ENCODE measurements at places on chromosomes 13 and 19. TPM values are rescaled to one million over a fixed set of nuclear protein-coding genes. Genes with fewer than 3 reads are reported as not detected.

Gene C19orf38
- 0.44 TPM for total RNA-seq

DNA sequence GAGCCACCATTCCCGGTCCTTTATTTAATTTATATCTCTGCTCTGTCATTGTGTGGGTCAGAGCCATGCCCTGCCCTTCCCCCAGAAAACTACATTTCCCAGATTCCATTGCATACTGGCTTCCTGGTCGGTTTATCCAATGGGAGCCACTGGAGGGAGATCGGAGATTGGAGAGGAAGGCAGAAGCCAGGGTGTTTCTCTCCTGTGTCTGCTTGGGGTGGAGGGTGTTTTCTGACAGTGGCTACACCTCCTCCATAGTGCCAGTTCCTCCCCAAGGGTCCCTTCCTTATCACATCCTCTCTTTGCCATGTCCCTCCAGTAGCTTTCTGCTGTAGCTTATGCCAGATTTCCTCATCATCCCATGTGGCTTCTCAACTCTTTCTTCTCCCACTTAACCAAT is 19.0 kb downstream of the OLFM2 start:
- peaks cover 4% of the 10 kb centered on the region for H3K27me3 ChIP-seq
- peak overlapping the region; percentile 28 for H3K4me3 ChIP-seq
- H3K36me3 ChIP-seq, result peaks cover 4% of the 10 kb centered on the region
- DNase-seq, result no peak
- H3K27ac ChIP-seq, result peak overlapping the region; percentile 48
- H3K4me1 ChIP-seq, result peaks cover 10% of the 10 kb centered on the region

DNA sequence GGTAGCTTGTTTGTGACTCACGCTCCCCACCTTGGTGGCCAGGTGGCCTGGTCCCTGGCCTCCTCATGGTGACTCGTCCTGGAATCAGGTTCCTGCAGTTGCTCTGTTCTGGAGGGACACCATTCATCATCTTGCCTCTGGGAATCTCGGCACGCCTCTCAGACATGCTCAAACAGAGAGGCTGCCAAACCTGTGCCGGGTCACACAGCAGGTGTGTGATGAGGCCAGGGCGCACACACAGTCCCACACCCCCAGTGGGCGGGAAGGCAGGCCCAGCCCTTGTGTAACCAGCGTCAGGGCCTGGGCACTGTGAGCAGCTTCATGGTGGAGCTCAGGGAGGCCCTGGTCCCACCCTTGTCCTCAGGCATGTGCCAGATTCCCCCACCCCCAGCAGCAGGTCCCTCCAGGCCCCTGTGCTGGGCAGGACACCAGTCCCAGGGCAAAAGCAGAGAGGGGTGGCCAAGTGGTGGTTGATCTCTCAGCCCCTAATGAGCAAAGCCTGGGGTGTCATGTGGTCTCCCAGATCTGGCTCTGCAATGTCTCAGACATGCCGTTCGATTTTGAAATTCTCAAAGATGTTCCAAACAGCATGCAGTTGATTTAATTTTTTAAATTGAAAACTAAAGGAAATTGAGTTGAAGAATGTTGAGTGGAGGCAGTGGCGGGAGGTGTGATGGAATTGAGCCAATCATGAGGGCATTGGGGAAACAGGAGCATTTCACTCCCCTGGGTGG is 12.1 kb downstream of the CEBPA start:
- no peak for DNase-seq
- H3K27ac ChIP-seq, result no peak overlapping the region
- H3K4me3 ChIP-seq, result no peak overlapping the region
- no peaks in the 10 kb centered on the region for H3K4me1 ChIP-seq

Gene LMTK3
- total RNA-seq, result 36.3 TPM

Gene NPHS1
- 4.7 TPM for total RNA-seq

DNA sequence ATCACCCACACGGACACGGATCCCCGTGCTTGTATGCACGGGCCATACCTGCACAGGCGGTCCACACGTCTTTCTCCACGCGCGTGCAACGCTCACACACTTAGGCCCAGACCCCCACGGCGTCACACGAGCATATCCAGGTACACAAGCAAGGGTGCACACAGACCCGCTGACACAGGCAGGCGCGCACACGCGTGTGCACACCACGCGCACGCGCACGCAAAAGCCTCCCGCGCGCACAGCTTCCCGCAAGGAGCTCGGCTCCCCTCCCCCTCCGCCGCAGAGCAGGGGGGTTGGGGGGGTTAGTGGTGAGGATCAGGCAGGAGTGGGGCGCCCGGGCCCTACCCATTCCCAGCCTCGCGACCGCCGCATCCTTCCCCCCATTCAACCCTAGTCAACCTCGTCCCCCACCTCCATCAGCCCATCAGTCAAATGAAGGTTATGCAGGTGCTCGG is 407 bp downstream of the RAB3A start:
- peak overlapping the region; percentile 76 for H3K27ac ChIP-seq
- no peak for DNase-seq

DNA sequence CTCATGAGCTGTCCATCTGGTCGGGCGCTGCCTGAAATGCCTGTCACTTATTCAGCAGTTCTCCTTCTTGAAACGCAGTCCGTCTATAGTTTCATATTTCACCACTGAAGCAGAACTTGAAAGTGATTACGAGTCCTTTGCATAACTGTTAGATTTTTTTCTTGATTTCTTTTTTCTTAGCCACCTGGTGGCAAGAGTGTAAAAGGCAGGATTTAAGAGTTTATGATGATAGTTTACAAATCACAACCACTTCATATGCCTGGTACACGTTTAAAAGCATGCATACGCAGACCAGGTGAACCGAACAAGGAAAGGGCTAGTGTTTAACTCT is 45.8 kb downstream of the GGACT start:
- peak overlapping the region; percentile 46 for H3K27ac ChIP-seq
- H3K4me1 ChIP-seq, result peaks cover 36% of the 10 kb centered on the region
- no peaks in the 10 kb centered on the region for H3K36me3 ChIP-seq
- DNase-seq, result no peak
- no peaks in the 10 kb centered on the region for H3K27me3 ChIP-seq
- H3K4me3 ChIP-seq, result no peak overlapping the region

GRCh38 chr13:26509491-26509890 is 48.0 kb upstream of the WASF3 start:
- H3K27me3 ChIP-seq, result peaks cover 3% of the 10 kb centered on the region
- H3K36me3 ChIP-seq, result peaks cover 32% of the 10 kb centered on the region
- H3K4me3 ChIP-seq, result no peak overlapping the region
- no peak overlapping the region for H3K27ac ChIP-seq

Gene PINLYP
- 0.96 TPM for total RNA-seq

Gene F2RL3
- total RNA-seq, result not detected

- no peak overlapping the region for H3K4me3 ChIP-seq
- no peaks in the 10 kb centered on the region for H3K4me1 ChIP-seq
- H3K36me3 ChIP-seq, result no peaks in the 10 kb centered on the region
- H3K27me3 ChIP-seq, result no peaks in the 10 kb centered on the region
These were observed 415.4 kb upstream of the KLHL1 start for GRCh38 chr13:70523622-70524021.

DNA sequence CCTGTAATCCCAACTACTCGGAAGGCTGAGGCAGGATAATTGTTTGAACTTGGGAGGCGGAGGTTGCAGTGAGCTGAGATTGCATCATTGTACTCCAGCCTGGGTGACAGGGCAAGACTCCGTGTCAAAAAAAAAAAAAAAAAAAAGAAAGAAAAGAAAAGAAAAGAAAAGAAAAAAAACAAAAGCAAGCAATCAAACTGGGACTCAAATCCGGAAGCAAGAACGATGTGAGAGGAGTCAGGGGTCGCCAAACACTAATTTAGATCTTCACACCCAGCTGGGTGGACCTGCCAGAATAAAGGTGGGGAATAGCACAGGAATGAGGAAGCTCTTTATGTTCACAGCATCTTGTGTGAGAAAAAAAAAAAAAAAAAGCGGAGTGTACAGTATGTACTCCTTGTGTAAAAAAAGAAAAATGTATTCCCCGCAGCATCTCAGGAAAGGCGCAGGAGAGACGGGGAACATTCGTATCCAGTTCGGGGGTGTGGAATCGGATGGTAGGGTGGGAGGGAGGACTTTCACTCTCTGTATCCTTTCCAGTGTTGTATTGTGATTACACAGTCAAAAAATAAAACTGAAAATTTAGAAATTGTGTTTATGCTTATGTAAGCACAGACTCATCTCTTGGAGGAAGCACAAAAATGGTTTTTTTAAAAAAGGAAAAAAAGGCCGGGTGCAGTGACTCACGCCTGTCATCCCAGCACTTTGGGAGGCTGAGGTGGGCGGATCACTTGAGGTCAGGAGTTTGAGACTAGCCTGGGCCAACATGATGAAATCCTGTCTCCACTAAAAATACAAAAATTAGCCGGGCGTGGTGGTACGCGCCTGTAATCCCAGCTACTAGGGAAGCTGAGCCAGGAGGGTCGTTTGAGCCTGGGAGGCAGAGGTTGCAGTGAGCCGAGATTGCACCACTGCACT is 7.6 kb downstream of the DNAJB1 start:
- peaks cover 10% of the 10 kb centered on the region for H3K36me3 ChIP-seq
- no peak for DNase-seq
- no peak overlapping the region for H3K27ac ChIP-seq

DNA sequence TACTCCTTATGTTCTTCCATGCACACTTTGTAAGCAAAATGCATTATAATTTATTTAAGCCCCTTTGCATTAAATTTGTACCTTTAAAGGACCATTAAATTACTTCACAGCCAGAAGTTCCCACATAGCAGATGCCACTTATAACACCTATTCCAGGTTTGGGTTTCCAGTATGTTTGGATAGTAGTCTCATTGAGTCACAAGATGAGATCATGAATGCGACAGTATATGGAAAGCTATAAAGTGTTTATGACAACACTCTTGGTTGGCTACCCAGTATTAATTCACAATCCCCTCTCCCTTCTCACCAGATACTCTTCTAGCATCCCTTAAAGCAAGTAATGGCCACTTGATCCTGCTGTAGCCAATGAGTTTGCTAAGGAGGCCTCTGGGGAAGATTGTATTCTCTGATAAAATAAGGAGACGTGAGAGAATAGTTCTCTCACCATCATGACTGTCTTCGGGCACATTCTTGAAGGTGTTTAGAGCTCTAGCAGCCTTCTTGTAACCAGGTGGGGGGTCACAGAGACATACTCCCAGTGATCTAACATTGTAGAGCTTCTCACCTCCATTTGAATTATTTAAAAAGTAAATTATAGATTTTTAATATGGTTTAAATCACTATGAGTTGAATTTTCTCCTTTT is 2.8 kb upstream of the LHFPL6 start:
- no peaks in the 10 kb centered on the region for H3K36me3 ChIP-seq
- H3K4me3 ChIP-seq, result no peak overlapping the region
- no peak overlapping the region for H3K27ac ChIP-seq
- peaks cover 7% of the 10 kb centered on the region for H3K27me3 ChIP-seq
- DNase-seq, result no peak

GRCh38 chr13:35473802-35474201 is 2.7 kb downstream of the MAB21L1 start:
- peaks cover 30% of the 10 kb centered on the region for H3K4me1 ChIP-seq
- peaks cover 21% of the 10 kb centered on the region for H3K36me3 ChIP-seq
- peaks cover 37% of the 10 kb centered on the region for H3K27me3 ChIP-seq
- H3K27ac ChIP-seq, result peak overlapping the region; percentile 65
- H3K4me3 ChIP-seq, result peak overlapping the region; percentile 86
